Neural crest cell (in vitro differentiated cells): ENCODE measurements at places on chromosomes 1 and 21. TPM values are rescaled to one million over a fixed set of nuclear protein-coding genes. Genes with fewer than 3 reads are reported as not detected.

The ODR4 gene
- total RNA-seq: 18.3 and 22.2 TPM in 2 replicates

The SORT1 gene
- total RNA-seq: 60.8 and 61.6 TPM in 2 replicates

The PROK1 gene
- total RNA-seq: not detected in 2 replicates

The KRTAP19-3 gene
- total RNA-seq: not detected in 2 replicates

The PWP2 gene
- 4.0 and 4.1 TPM in 2 replicates for total RNA-seq

The CDK11B gene
- 32.1 and 34.1 TPM in 2 replicates for total RNA-seq

The IFI44 gene
- total RNA-seq: 0.47 TPM in 1 of 2 replicates, not detected in the other

The KCNQ4 gene
- 0.89 and 0.91 TPM in 2 replicates for total RNA-seq

The INKA2 gene
- 2.7 and 3.5 TPM in 2 replicates for total RNA-seq

DNA sequence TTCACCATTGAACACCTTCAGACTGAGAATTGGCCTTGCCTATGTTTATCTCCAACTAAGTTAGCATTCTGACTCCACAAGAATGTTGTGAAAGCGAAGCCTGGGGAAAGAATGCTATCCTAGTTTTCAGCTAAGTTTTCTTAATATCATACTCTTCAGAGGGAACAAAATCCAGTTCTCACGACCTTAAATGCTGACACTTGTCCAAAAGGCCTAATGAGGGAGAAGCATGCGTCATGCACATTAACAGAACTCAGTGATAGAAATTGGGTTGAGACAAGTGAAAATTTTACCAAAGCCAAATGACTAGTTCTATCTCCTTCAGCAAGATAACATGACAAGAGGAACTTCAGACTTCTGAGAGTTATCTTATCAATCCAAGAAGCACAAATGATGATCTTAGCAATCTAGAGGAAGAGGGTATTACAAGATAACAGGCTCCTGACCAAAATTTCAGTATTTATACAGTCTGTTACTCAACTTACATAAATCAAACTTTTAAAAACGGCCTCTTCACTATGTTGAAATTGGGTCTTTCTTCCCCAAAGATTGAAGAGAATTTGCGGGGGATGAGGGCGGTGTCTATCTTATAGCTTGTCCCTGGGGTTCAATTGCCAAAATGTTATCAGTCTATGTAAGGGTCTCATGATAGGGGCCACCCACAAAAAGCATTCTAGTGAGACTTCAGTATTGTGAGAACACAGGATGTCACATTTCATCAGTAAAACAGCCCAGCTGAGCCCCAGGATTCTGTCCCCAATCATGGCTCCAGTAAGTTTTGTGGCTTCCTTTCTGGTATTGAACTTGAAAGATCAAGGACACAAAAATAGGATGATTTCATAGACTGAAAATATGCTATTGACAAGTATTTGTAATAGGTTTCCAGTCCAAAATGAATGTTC lies 26.5 kb upstream of the SLC45A3 start:
- no peak overlapping the region for H3K4me3 ChIP-seq
- DNase-seq: no peak
- H3K4me1 ChIP-seq: peaks cover 10% of the 10 kb centered on the region
- H3K27me3 ChIP-seq: no peaks in the 10 kb centered on the region
- no peak overlapping the region for H3K27ac ChIP-seq

DNA sequence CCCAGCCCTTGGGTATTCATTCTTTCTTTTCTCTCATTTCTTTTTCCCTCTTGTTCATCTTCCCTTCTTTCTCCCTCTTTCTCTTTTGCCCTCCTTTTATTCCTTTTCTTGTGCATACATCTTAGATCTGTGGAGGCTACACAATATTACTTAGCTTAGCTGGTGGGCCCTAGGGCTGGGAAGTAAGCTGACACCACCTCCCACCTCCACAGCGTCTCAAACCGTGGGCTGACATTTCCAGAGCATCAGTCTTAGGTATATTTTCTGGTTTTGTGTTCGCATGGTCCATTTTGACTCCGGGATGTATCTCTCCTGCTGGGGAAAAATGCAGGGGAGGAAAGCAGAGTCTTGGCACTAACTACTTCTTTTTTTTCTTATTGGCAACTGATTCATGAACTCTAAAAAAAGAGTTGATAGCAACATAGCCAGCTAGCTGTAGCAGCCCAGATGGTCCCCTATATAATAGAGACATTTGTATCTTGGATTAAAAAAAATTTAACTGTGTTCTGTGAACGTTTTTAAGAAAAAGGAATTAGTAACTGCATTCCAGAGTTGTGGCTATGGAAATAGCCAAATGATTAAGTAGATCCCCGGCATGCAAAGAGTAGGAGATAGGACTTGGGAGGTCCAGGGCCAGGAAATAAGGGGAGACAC lies 15.5 kb downstream of the CNIH3 start:
- DNase-seq: no peak
- H3K27ac ChIP-seq: no peak overlapping the region
- H3K4me1 ChIP-seq: peaks cover 14% of the 10 kb centered on the region

GRCh38 chr1:182035097-182035770 lies 26.3 kb downstream of the ZNF648 start:
- no peak for DNase-seq
- no peaks in the 10 kb centered on the region for H3K27me3 ChIP-seq
- H3K4me1 ChIP-seq: no peaks in the 10 kb centered on the region
- no peak overlapping the region for H3K27ac ChIP-seq

DNA sequence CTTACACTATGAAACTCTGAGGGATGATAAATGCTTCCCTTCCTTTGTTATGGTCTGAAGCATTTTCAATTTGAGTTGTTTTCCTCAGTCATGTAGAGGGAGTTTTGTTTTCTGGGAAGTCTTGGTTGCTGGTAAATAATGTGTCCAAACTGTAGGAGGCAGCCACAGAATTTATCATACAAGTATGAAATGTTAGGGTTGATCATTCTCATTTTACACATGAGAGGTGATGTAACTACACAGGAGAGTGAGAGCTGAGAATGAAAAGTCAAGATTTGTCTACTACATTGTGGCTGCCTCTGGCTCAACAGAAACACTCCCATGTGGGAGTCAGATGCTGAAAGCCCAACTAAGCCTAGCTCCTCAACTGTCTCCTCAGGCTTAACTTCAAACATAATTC lies 182.5 kb upstream of the SGIP1 start:
- H3K36me3 ChIP-seq: peaks cover 4% of the 10 kb centered on the region
- no peaks in the 10 kb centered on the region for H3K27me3 ChIP-seq
- H3K4me1 ChIP-seq: peaks cover 91% of the 10 kb centered on the region
- peak overlapping the region; percentile 65 for H3K4me3 ChIP-seq
- peak overlapping the region; percentile 94 for H3K27ac ChIP-seq

- H3K27me3 ChIP-seq: no peaks in the 10 kb centered on the region
- peak; percentile 18 for DNase-seq
- no peaks in the 10 kb centered on the region for H3K36me3 ChIP-seq
- H3K4me1 ChIP-seq: peaks cover 17% of the 10 kb centered on the region
- H3K27ac ChIP-seq: peak overlapping the region; percentile 45
Measured at GRCh38 chr1:108560189-108560873, 431 bp downstream of the EEIG2 start.

GRCh38 chr1:67719329-67720196 lies 34.6 kb downstream of the GADD45A start:
- no peaks in the 10 kb centered on the region for H3K27me3 ChIP-seq
- H3K4me3 ChIP-seq: no peak overlapping the region

GRCh38 chr1:160910170-160910750 lies 25.3 kb upstream of the ITLN1 start:
- no peaks in the 10 kb centered on the region for H3K36me3 ChIP-seq
- H3K4me1 ChIP-seq: no peaks in the 10 kb centered on the region
- no peak overlapping the region for H3K4me3 ChIP-seq

GRCh38 chr1:4000811-4001251 lies 100.8 kb upstream of the C1orf174 start:
- no peaks in the 10 kb centered on the region for H3K36me3 ChIP-seq
- no peak overlapping the region for H3K27ac ChIP-seq
- H3K4me1 ChIP-seq: no peaks in the 10 kb centered on the region
- no peaks in the 10 kb centered on the region for H3K27me3 ChIP-seq
- no peak overlapping the region for H3K4me3 ChIP-seq

DNA sequence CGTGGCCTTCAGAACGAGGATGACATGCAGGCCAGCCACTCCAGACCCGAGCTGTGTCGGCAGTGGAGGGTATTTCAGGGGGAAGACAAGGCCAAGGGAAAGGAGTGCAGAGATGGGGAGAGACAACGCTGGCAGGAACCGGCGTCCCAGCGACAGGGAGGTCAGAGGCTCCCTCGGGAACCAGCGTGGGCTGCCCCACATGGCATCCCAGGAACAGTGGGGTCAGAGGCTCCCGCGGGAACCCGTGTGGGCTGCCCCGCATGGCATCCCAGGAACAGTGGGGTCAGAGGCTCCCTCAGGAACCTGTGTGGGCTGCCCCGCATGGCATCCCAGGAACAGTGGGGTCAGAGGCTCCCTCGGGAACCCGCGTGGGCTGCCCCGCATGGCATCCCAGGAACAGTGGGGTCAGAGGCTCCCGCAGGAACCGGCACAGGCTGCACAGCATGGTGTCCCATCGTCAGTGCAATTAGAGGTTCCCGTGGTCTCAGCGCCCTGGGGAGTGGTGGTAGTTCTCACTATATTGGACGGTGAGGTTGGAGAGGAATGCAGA lies 43.0 kb downstream of the SLC19A1 start:
- no peak overlapping the region for H3K27ac ChIP-seq
- H3K27me3 ChIP-seq: peaks cover 5% of the 10 kb centered on the region
- peaks cover 4% of the 10 kb centered on the region for H3K4me1 ChIP-seq
- DNase-seq: no peak
- H3K36me3 ChIP-seq: peaks cover 10% of the 10 kb centered on the region

GRCh38 chr1:160217481-160218051 lies 12.4 kb downstream of the PEA15 start:
- H3K27ac ChIP-seq: peak overlapping the region; percentile 67
- H3K27me3 ChIP-seq: no peaks in the 10 kb centered on the region
- peaks cover 9% of the 10 kb centered on the region for H3K36me3 ChIP-seq
- peaks cover 16% of the 10 kb centered on the region for H3K4me1 ChIP-seq
- H3K4me3 ChIP-seq: no peak overlapping the region
- DNase-seq: no peak

- no peak for DNase-seq
- no peak overlapping the region for H3K4me3 ChIP-seq
- peaks cover 16% of the 10 kb centered on the region for H3K27me3 ChIP-seq
- no peaks in the 10 kb centered on the region for H3K4me1 ChIP-seq
- H3K36me3 ChIP-seq: no peaks in the 10 kb centered on the region
Measured at GRCh38 chr1:30451532-30452125, 271.8 kb downstream of the MATN1 start.
